ENCODE measurements at places on chromosomes 11 and 22. TPM values are rescaled to one million over a fixed set of nuclear protein-coding genes. Genes with fewer than 3 reads are reported as not detected.

The SMIM35 gene
- not detected for total RNA-seq

GRCh38 chr11:1267441-1268100 lies 41.9 kb downstream of the TOLLIP start:
- H3K4me3 ChIP-seq: no peak overlapping the region
- no peaks in the 10 kb centered on the region for H3K36me3 ChIP-seq
- no peaks in the 10 kb centered on the region for H3K4me1 ChIP-seq

- H3K27me3 ChIP-seq: no peaks in the 10 kb centered on the region
- DNase-seq: no peak
- H3K4me3 ChIP-seq: no peak overlapping the region
- no peaks in the 10 kb centered on the region for H3K36me3 ChIP-seq
- H3K27ac ChIP-seq: no peak overlapping the region
Observed at GRCh38 chr11:35214792-35215193, 75.8 kb downstream of the CD44 start.

DNA sequence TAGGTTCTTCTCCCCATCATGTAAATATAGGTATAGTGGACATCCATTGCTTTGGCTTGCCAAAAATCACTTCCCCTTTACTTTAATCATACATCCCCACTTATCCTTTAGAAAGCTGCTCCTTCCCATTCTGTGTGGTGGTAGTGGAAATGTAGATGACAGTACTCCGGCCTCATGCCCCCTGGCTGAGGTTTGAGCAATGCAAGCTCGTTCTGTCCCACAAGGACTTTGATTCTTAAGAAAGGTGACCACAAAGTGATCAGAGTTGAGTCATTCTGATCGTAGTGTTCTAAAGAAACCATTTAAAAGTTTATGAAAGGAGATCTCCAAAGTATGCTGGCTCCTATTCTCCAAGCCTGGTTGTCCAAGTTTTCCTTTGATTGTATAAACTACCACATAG lies 10.9 kb downstream of the TUG1 start:
- no peaks in the 10 kb centered on the region for H3K27me3 ChIP-seq
- no peak overlapping the region for H3K4me3 ChIP-seq
- no peak for DNase-seq
- no peaks in the 10 kb centered on the region for H3K4me1 ChIP-seq
- H3K27ac ChIP-seq: no peak overlapping the region
- peaks cover 37% of the 10 kb centered on the region for H3K36me3 ChIP-seq

GRCh38 chr11:58801302-58801701 lies 43.2 kb downstream of the GLYATL2 start:
- H3K27me3 ChIP-seq: no peaks in the 10 kb centered on the region
- no peaks in the 10 kb centered on the region for H3K36me3 ChIP-seq
- DNase-seq: no peak
- no peak overlapping the region for H3K4me3 ChIP-seq

The MPZL2 gene
- 2.4 TPM for total RNA-seq

DNA sequence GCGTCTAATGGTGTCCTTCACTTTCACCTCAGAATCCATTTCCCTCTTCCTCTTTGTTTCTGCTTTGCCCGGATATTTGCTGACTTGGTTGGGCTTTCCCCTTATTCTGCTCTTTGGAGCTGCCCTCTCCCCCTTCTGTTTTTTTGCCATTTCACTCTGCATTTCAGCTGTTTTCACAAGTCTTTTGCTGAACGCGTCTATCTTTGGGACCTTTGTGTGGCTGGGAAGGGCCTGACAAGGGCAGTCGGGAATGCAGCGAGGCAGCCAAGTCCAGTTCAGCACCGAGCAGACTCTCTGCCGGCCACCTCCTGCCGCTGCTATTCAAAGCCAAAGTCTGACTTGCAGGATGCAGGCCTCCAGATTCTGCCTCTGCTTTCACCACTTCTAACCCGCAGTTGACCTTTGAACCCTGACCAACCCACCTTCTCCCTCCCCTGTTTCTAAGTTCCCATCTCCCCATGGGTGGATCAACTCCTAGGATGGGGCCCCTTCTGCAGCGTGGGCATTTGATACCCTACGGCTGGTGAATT lies 38.2 kb downstream of the FEZ1 start:
- no peaks in the 10 kb centered on the region for H3K36me3 ChIP-seq
- DNase-seq: peak; percentile 40
- no peaks in the 10 kb centered on the region for H3K27me3 ChIP-seq
- H3K27ac ChIP-seq: no peak overlapping the region

The TTC38 gene
- total RNA-seq: 25.3 TPM

DNA sequence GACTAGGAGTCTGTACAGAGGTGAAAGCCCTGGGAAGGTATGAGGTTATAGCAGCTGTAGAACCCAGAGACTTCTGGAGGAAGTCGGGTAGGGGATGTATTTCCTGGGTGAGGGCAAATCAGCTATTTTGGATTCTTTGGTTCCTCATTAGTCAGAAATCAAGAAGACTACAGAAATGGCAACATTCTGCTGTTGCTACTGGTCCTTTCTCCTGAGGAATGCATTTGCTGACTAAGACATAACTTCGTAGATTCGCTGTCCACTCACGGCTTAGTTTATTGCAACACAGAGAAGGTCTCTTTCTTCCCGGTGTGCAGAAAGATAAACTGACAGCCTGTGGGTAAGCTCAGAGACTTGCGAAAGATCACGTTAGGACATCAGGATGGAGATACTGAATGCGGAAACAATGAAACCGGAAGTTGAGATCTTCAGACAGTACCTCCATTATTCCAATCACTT lies 25.3 kb upstream of the SESN3 start:
- no peak overlapping the region for H3K4me3 ChIP-seq
- DNase-seq: no peak
- no peaks in the 10 kb centered on the region for H3K36me3 ChIP-seq
- no peaks in the 10 kb centered on the region for H3K27me3 ChIP-seq

The SYT12 gene
- 3.3 TPM for total RNA-seq

The SLC2A11 gene
- 12.5 TPM for total RNA-seq

The PLAAT4 gene
- total RNA-seq: 2.6 TPM

- H3K4me3 ChIP-seq: no peak overlapping the region
- no peaks in the 10 kb centered on the region for H3K27me3 ChIP-seq
- H3K4me1 ChIP-seq: peaks cover 3% of the 10 kb centered on the region
- H3K36me3 ChIP-seq: no peaks in the 10 kb centered on the region
- H3K27ac ChIP-seq: no peak overlapping the region
Observed at GRCh38 chr22:42947211-42947990, 67.5 kb downstream of the PACSIN2 start.

The APOBEC3B gene
- 14.2 TPM for total RNA-seq

DNA sequence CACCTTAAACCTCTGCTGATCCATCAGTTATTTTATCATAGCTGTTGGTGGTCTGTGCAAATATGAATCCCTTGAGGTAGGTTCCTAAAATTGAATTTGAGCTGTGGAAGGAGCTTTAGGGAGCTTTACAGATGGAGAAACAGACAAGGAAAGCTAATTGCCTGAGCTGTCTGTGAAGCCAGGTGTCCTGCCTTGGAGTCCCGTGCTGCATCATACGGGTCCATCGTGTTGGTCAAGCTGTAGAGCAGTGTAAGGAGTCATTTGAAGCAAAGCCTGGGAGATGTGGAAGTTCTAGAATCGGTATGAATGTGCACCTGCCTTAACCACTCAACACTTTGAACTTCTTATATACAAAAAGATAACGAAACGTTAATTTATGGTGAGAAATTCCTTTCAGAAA lies 1.0 kb downstream of the POLA2 start:
- peaks cover 3% of the 10 kb centered on the region for H3K4me1 ChIP-seq
- H3K27me3 ChIP-seq: no peaks in the 10 kb centered on the region
- peaks cover 11% of the 10 kb centered on the region for H3K36me3 ChIP-seq
- H3K27ac ChIP-seq: no peak overlapping the region
- DNase-seq: no peak

- H3K27ac ChIP-seq: peak overlapping the region; percentile 50
- peaks cover 32% of the 10 kb centered on the region for H3K4me1 ChIP-seq
- no peaks in the 10 kb centered on the region for H3K27me3 ChIP-seq
- no peak for DNase-seq
- H3K36me3 ChIP-seq: no peaks in the 10 kb centered on the region
- no peak overlapping the region for H3K4me3 ChIP-seq
Observed at GRCh38 chr22:24695561-24696511, 78.7 kb downstream of the PIWIL3 start.

The TSPO gene
- 19.9 TPM for total RNA-seq

GRCh38 chr11:12721816-12722604 lies 47.8 kb downstream of the TEAD1 start:
- no peaks in the 10 kb centered on the region for H3K27me3 ChIP-seq
- no peak for DNase-seq
- no peak overlapping the region for H3K4me3 ChIP-seq
- peaks cover 54% of the 10 kb centered on the region for H3K4me1 ChIP-seq

The DEFB131B gene
- not detected for total RNA-seq

- peak; percentile 87 for DNase-seq
- H3K4me1 ChIP-seq: no peaks in the 10 kb centered on the region
Observed at GRCh38 chr22:38074181-38075104, 9.5 kb downstream of the SLC16A8 start.

GRCh38 chr11:120334894-120335462 lies 1.2 kb upstream of the ARHGEF12 start:
- no peaks in the 10 kb centered on the region for H3K4me1 ChIP-seq
- no peak overlapping the region for H3K27ac ChIP-seq
- peaks cover 8% of the 10 kb centered on the region for H3K36me3 ChIP-seq

- no peak overlapping the region for H3K4me3 ChIP-seq
- DNase-seq: no peak
- H3K4me1 ChIP-seq: no peaks in the 10 kb centered on the region
- H3K27me3 ChIP-seq: no peaks in the 10 kb centered on the region
- no peaks in the 10 kb centered on the region for H3K36me3 ChIP-seq
Observed at GRCh38 chr11:110982214-110982613, 263.3 kb upstream of the POU2AF2 start.

DNA sequence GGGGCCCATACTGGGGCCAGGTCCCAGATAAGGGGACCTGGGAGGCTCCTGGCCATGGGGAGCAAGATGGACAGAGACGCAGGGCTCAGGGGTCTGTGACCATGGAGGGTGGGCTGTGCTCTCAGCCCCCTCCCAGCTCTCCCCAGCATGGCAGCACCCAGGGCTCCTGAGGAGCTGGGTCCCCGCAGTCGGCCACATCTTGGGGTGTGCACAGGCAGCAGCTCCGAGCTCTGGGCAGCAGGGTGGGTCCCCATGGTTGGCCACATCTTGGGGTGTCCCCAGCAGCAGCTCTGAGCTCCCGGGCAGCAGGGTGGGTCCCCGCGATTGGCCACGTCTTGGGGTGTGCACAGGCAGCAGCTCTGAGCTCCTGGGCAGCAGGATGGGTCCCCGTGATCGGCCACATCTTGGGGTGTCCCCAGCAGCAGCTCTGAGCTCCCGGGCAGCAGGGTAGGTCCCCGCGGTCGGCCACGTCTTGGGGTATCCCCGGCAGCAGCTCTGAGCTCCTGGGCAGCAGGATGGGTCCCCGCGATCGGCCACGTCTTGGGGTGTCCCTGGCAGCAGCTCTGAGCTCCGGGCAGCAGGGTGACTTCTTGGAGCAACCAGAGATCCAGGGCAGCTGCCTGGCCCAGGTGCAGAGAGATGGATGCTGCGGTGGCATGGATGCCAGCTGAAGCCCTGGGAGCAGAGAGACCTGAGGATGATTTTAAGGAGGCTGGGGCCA lies 18.3 kb upstream of the MUC5B start:
- no peaks in the 10 kb centered on the region for H3K36me3 ChIP-seq
- H3K27me3 ChIP-seq: no peaks in the 10 kb centered on the region
- H3K4me3 ChIP-seq: no peak overlapping the region
- DNase-seq: no peak
- H3K27ac ChIP-seq: no peak overlapping the region
- no peaks in the 10 kb centered on the region for H3K4me1 ChIP-seq

The TECTA gene
- total RNA-seq: 0.77 TPM

DNA sequence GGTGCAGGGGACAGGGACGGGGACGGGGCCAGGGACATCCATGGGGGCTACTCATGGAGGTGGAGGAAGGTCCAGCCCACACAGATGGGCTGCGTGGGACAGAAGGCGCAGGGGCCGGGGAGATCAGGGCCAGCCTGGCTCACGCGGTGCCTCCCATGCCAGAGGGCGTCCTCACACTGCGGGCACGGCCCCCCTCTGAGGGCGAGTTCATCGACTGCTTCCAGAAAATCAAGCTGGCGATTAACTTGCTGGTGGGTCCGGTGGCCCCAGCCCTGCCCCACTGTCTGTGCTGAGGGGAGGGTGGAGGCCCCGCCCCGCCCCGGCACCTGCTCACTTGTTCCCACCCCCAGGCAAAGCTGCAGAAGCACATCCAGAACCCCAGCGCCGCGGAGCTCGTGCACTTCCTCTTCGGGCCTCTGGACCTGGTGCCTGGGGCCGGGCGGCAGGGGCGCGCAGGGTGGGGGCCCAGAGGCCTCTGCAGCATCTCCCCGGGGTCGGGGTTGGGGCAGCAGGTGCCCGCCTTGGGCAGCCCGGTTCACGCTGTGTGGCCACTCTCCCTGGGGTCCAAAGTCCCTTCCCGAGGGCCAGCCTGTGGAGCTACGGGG lies 15.8 kb downstream of the EPS8L2 start:
- DNase-seq: no peak
- peaks cover 10% of the 10 kb centered on the region for H3K4me1 ChIP-seq
- H3K27ac ChIP-seq: no peak overlapping the region
- H3K36me3 ChIP-seq: no peaks in the 10 kb centered on the region

DNA sequence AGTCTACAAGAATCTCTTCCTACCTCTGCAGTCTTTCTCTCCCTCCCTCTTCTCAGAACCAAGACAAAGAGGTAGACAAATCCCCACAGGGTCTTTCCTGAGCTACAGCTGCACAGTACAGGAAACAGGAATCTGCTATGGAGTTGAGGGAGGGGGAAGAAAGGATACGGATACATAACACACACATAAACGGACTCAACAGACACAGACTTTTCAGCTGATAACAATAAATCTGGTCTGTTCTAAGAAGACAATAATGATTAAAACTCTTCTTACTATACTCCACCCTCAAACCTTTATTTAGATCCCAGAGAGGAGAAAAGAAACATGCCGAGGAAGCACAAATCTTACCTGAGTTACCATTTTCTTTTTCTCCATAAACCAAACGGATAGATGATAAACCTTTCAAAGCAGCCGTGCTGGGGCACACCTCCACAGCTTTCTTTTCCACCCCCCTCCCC lies 122.2 kb downstream of the APOL5 start:
- H3K27ac ChIP-seq: peak overlapping the region; percentile 53
- H3K36me3 ChIP-seq: no peaks in the 10 kb centered on the region
- DNase-seq: no peak
- H3K27me3 ChIP-seq: no peaks in the 10 kb centered on the region
- H3K4me1 ChIP-seq: peaks cover 16% of the 10 kb centered on the region
- H3K4me3 ChIP-seq: peak overlapping the region; percentile 83

The CRYBB3 gene
- 0.58 TPM for total RNA-seq

DNA sequence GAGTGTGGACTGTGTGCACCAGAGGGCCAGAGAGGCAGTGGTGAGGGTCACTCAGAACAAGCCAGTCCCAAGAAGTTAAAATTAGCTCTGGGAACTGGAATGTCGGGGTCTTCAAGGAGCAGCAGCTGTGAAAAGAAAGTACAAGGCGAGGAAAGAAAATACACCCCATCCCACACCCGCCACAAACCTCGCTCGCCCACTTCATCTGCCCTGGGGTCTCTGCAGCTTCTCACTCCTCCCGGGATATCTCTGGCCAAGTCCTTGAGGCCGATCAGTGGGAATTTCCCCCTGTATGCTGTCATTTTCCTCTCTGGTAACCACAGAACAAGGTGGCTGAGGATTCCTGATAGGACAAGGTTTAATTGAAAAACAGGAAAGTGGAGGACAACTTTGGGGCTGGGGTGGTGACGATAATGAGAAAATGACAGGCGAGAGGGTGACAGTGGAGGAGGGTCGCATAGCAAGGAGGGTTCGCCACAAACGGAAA lies 36.3 kb upstream of the TIMP3 start:
- no peaks in the 10 kb centered on the region for H3K4me1 ChIP-seq
- H3K36me3 ChIP-seq: no peaks in the 10 kb centered on the region
- no peak overlapping the region for H3K27ac ChIP-seq
- no peak overlapping the region for H3K4me3 ChIP-seq
- no peaks in the 10 kb centered on the region for H3K27me3 ChIP-seq
- no peak for DNase-seq

The AQP11 gene
- total RNA-seq: 1.2 TPM

All from H1 (cell line).